ENCODE measurements at places on chromosomes 7 and 10. TPM values are rescaled to one million over a fixed set of nuclear protein-coding genes. Genes with fewer than 3 reads are reported as not detected.

DNA sequence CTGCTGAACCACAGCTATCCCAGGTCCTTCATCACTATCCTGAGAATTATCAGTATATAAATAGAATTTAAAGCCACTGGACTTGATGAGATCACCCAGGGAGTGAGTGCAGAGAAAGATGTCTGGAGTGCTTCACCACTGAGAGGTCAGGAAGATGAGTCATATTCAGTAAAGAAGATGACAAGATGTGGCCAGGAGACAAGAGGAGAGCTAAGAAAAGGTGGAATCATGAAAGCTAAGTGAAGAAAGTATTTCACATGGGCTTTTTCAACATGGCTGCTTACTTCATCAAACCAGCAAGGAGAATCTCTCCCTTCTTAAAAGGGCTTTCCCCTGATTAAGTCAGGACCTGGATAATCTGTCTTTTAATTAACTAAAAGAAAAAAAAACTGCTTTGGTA lies 9.1 kb upstream of the PRKAR2B start:
- DNase-seq, result no peak

GRCh38 chr7:51059504-51060142 lies 257.0 kb downstream of the COBL start:
- DNase-seq, result no peak

GRCh38 chr7:23514755-23515154 lies 17.0 kb downstream of the TRA2A start:
- no peak for DNase-seq

DNA sequence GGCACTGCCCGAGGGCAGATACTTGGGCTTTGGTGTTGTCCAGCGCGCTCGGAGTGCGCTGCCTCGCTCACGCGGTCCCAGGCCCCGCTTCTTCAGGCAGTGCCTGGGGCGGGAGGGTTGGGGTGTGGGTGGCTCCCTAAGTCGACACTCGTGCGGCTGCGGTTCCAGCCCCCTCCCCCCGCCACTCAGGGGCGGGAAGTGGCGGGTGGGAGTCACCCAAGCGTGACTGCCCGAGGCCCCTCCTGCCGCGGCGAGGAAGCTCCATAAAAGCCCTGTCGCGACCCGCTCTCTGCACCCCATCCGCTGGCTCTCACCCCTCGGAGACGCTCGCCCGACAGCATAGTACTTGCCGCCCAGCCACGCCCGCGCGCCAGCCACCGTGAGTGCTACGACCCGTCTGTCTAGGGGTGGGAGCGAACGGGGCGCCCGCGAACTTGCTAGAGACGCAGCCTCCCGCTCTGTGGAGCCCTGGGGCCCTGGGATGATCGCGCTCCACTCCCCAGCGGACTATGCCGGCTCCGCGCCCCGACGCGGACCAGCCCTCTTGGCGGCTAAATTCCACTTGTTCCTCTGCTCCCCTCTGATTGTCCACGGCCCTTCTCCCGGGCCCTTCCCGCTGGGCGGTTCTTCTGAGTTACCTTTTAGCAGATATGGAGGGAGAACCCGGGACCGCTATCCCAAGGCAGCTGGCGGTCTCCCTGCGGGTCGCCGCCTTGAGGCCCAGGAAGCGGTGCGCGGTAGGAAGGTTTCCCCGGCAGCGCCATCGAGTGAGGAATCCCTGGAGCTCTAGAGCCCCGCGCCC lies at the start of gene NPY:
Gene NPY, plus strand, starts transcription at position 294 of the 802 bp plus-strand sequence. CDS start 1,051 bp downstream, outside the sequence.
- DNase-seq, result no peak

GRCh38 chr10:184174-184573 lies 48.9 kb downstream of the ZMYND11 start:
- DNase-seq, result no peak

GRCh38 chr7:45240273-45240771 lies 82.7 kb downstream of the RAMP3 start:
- no peak for DNase-seq

- DNase-seq, result no peak
Measured at GRCh38 chr10:17673471-17674061, 29.6 kb downstream of the STAM start.

- DNase-seq, result no peak
Measured at GRCh38 chr7:132997505-132997904, 84.4 kb downstream of the CHCHD3 start.

GRCh38 chr7:4707217-4707741 lies 25.2 kb downstream of the FOXK1 start:
- peak; percentile 79 for DNase-seq

DNA sequence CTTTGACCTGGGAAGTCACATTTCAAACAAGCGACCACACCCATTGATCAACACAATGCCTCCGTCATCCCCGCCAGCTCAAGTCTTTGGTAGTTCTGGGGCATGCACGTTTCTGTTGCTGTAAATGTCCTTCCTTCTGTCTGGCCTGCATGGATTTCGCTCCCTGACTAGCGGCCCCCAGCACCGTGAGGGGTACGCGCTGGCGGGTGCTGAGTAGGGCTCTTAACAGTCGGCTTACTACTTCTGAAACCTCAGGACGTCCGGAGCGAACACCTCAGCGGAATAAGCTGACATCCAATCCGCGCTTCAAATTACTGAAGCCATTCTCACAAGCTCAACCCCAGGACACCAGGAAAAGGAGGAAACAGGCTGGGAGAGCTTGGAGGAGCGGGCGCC lies 505 bp downstream of the NUDCD3 start:
- peak; percentile 50 for DNase-seq

DNA sequence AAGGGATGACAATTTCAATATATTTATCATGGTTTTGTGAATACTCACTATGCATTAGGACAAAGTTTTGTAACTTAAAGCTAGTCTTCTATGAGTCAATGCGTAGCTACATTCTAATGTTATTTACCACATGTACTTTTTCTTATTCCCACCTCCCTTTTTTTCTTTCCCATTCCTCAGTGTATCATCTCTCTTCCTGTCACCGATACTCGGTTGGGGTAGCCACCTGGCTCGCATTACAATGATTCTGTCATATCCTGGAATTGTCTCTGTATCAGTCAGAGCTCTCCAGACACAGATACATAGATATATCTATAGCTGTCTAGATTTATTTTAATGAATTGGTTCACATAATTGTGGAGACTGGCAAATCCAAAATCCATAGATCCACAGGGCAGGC lies 9.8 kb upstream of the RALA start:
- DNase-seq, result peak; percentile 78

DNA sequence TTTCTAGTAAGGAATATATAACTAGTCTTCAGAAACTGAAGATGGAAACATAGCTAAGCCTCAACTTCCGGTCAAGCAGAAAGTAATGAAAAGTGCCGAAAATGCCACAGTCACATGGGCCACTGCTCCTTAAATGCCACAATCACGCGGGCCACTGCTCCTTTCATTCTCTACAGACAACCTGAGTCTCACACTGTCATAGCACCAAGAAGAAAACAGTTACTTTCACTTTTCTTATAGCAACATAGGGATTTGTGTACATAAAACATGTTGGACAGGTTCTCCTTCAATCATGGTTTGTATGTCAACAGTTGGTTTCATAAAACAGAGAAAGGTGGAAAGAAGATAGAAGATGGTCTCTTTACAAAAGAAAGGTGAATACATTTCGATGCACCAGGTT lies 48.6 kb upstream of the NOBOX start:
- DNase-seq, result no peak

CFAP43 gene
- not detected for total RNA-seq

SHTN1 gene
- 2.9 TPM for total RNA-seq

PTPN20 gene
- total RNA-seq, result 1.1 TPM

PNLIPRP3 gene
- total RNA-seq, result not detected

ELOVL3 gene
- not detected for total RNA-seq

HECW1 gene
- not detected for total RNA-seq

TRIM56 gene
- 19.6 TPM for total RNA-seq
